ENCODE measurements at places on chromosomes 7 and 10.

GRCh38 chr7:101547916-101548661 lies 81.0 kb downstream of the MYL10 start:
- DNase-seq, result no peak

GRCh38 chr10:49497358-49497757 lies 41.6 kb downstream of the ERCC6 start:
- no peak for DNase-seq

- DNase-seq, result no peak
These were observed 789.8 kb downstream of the PHTF2 start for GRCh38 chr7:78588393-78588792.

DNA sequence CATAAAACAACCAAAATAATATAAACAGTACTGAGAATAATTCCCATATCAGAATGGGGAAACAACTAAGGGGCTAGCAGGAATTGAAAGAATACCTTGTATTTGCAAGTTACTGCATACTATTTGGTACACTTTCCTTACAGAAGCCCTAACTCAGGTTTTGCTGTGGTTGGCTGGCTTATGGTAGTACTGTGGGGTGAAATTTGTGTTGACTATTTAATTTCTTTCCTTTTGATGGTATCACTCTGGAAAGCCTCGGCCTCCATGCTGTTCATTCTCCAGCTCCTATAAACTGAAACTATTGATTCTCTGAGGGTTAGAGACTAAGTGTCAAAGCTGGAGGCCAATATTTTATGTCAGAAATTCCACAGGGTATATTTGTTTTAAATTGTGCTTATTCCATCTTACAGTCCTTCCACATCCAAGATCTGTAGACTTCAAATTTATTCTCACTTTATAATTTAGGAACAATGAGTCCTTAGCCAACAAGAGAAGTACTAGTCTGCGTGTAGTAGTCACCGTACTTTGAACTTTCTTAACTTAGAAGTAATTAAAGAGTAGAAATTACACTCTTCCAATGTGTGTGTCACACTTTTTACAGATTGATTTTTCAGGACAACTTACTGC lies 13.4 kb downstream of the SKIDA1 start:
- no peak for DNase-seq

DNA sequence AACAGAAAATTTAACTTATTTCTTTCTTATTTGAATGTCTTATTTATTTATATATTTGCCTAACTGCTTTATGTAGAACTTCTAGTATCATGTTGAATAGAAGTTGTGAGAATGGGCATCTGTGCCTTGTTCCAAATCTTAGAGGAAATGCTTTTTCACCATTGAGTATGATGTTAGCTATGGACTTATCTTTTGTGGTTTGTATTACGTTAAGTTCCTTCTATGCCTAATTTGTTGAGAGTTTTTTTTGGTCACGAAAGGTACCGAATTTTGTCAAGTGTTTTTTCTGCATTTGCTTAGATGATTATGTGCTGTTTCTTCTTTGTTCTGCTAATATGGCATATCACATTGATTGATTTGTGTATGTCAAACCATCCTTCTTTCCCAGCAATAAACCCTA lies 161.0 kb upstream of the TRIM24 start:
- no peak for DNase-seq

GRCh38 chr10:86264481-86265231 lies 101.9 kb downstream of the GRID1 start:
- DNase-seq, result no peak

DNA sequence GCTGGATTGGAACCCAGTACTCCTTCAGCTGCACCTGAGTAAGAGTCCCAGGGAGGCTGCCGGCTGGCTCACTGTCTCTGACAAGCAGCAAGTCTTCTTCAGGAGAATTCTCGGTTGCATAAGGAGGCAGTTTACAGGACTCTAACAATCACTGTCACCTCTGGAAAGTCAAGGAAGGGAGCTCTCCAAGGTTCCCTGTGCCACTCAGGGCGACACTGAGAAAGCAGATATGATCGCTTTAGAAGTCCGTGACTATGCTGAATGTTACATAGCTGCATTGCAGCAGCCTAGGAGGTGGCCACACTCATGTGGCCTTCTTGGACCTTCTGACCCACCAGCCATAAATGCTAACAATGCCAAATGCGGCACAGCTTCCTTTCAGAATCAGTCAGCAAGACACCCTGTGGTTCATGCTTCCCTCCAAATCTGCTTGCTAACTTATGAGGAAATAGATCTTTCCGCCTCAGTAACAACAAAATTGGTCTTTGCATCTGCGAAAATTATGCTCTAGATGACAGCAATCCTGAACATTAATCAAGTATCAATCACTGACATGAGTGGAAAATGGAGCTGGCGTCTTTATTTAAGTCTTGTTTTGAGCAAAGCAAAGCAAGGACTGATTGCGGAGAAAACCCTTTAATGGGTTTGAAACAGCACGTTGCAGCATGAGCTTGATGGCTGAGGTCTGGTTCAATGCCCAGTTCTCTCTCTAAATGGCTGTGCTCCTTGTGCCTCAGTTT lies 132.9 kb downstream of the ATXN7L1 start:
- peak; percentile 62 for DNase-seq

DNA sequence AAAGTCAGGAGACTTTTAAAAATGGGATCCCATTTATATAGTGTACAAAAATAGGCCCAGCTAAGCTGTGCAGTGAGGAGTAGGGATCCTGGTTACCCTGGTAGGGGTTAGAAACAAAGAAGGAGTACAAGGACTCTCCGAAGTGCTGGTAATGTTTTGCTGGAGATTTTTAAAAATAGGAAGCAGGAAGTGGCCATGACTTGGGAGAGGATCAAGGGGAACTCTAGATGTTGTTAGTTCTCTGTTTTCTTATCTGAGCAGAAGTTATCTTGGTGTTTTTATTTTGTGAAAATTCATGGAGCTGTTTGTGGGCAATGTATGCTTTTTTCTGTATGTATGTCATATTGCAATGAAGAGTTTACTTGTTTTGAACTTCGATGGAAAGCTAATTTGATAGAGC lies 373.9 kb downstream of the SFMBT2 start:
- DNase-seq, result no peak

DNA sequence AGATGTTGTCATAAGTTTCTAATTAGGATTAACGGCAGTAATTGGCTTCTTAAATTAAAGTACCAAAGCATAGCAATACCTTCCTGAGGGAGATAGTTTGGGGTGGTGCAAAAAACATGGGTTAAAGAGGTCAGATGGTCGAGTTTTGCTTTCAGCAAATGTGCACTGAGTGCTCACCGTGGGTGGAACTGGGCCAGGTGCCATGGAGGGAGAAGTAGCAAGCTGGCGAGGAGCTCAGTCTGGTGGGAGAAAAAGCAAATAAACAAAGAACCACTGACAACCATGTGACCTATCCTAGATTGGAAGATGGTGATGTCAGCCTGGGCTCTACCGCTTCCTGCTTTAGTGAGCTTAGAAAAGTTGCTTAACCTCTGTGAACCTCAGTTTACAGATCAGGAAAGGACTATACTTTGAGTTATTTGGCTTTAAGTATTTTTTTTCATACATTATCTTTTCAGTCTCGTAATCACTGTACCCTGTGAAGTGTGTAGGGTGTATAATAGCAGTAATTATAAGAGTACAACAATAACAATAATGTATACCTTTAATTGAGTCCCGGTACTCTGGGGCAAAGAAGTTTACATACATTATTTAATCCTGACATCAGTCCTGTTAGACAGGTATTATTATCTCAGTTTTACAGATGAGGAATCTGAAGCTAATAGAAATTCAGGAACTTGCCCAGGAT lies 69.0 kb upstream of the PDCD4 start:
- DNase-seq, result peak; percentile 35

DNA sequence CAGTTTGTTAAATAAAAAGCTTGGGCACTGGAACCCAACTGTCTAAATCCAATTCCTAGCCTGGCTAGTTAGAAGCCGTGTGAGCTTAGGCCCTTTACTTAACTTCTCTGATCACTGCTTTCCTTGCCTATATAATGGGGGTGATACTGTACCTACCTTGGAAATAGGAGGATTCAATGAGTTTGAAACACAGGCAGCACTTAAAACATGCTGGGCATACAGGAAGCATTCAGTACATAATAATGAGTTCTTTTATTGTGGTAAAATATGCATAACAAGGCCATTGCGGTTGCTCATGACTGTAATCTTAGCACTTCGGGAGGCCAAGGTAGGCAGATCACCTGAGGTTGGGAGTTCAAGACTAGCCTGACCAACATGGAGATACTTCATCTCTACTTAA lies 47.4 kb upstream of the SEPHS1 start:
- DNase-seq, result no peak

DNA sequence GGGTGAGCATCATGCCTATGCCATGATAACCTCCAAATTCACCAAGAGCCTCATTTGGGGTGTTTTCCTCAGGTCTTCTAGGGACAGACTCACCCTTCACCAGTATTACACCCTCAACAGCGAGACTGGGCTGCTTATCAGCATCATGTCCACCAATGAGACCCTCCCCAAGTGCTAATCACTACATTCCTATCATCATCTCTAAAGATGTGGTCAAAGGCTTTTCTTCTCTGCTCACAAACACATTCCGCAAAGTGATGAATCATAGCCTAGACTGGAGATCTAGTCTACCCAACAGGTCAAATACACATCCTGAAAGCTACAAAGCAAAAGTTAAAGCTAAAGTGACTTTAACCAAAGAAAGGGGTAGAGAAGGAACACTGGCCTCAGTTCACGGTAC lies 75.3 kb upstream of the C7orf33 start:
- DNase-seq, result peak; percentile 94

DNA sequence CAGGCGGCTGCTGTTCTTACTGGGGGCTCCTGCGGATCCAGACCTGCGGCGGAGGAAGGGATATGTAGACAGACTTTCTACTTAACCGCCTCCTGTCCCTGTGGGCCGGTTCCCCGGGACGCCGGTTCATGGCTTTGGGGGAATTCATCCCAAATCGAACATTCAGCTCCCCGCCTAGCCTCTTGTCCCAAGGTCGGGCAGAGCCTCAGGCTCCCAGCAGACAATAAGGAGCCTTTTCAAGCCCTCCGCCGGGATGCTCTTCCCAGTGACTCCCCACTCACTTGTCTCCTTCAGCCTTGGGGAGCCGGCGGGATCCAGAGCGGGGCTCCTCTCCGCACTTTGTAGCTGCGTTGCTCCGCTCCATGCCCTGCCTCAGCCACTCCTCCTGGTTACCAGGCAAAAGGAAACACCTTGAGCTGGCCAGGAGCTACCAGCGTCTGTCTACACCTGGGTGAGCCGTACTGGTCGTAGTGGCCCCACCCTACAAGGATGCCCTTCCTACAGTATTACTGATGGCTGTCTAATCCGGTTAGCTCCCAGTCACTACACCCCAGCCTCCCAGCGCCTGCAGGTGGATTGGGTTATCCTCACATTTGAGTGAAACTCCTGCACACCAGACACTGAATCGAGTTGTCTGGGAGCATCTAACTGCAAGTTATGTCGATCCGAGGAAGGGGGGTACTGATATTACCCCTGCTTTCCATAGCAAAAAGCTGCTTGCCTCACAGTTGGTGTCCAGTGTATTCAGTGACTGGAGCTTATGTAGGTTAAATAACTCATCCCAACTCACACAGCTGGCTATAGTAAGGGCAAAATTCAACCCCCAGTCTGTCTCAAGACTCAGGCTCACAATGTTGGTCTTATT lies at the start of gene C10orf95:
Gene C10orf95, minus strand, starts transcription at position 439 of the 865 bp plus-strand sequence. CDS start 450 bp downstream, outside the sequence.
- DNase-seq, result peak; percentile 41

GRCh38 chr10:60573336-60573735 lies 183.7 kb upstream of the ANK3 start:
- DNase-seq, result peak; percentile 8

DNA sequence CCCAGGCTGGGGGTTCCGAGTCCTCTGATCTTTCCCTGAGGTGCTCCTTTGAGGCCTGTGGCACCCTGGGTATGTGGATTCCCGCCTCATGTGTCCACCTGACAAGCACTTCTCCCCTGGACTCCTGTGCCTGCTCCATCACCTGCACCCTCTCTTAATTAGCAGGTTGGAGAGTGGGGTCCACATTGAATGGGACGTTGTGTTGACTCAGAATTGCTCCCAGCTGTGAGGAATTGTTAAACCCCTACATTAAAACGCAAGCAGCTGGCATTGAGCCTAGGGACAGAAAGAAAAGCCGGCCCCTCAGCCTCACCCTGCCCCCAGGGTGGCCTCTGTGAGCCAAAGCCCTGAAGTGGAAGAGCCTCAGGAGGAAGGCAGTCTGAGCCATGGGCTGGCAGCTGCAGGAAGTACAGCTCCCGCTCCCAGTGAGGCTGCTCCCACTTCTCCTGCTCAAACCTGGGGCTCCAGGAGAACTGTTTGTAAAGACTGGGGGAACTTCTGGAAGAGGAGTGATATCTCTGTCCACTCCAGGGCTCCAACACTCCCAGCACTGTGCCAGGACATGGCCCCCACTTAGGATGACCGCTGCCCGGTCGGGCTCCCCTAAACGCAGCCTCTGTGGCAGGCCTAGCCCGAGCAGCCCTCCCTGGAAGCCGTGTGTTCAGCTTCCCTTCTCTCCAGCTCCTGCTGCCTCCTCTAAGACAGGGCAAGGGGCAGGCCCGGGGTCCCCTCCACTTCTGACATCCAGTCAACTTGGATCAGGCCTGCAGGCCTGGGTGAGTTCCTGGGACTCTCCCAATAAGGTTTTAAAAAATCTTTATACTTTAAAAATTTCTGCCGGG lies 1.8 kb upstream of the OPN4 start:
- DNase-seq, result no peak

- DNase-seq, result no peak
These were observed 3.6 kb downstream of the INMT start for GRCh38 chr7:30755384-30756154.

GRCh38 chr7:34622182-34622581 lies 35.8 kb upstream of the NPSR1 start:
- peak; percentile 68 for DNase-seq

DNA sequence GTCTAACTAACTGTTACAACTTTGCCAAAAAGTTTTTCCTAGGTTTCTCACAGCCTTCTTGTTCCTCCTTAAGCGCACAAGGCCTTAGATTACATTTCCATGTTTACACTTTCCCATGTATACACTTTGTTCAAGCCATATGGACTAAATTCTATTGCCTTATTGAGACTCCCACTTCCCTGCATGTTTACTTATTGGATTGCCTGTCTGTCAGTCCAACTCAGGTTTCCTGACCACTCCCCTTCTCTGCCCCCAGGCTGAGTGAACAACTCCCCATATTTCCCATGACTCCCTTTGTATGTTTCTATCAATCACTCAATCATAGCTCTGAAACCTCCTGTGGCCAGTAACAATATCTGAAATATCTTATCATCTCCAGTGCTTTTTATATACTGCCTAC lies 43.0 kb downstream of the SLC25A40 start:
- no peak for DNase-seq

GRCh38 chr7:7051206-7051877 lies 131.0 kb upstream of the C1GALT1 start:
- no peak for DNase-seq

DNA sequence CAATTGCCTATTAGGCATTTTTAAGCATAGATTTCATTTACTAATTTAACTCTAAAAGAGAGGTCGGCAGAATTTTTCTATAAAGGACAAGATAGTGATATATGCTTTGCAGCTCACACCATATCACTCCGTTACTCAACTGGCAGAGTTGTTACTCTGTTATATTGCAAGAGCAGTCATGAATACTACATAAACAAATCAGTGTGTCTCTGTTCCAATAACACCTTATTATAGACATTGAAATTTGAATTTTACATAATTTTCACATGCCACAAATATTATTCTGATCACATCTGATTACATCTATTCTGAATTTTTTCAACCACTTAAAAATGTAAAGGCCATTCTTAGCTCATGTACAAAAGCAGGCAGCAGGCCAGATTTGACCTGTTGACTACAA lies 853.9 kb upstream of the LRRTM3 start:
- no peak for DNase-seq

GRCh38 chr10:49161411-49161997 lies 26.7 kb downstream of the TMEM273 start:
- DNase-seq, result peak; percentile 78

GRCh38 chr7:13984831-13985685 lies 4.4 kb downstream of the ETV1 start:
- DNase-seq, result peak; percentile 3

GRCh38 chr10:94232711-94233383 lies 129.9 kb downstream of the NOC3L start:
- peak; percentile 15 for DNase-seq
